Hypothalamus (tissue), 51 donors: ENCODE measurements at places on chromosomes 16 and 17.

GRCh38 chr16:59849716-59850115, 1115.6 kb upstream of the GOT2 start:
- DNase-seq, result no peak

DNA sequence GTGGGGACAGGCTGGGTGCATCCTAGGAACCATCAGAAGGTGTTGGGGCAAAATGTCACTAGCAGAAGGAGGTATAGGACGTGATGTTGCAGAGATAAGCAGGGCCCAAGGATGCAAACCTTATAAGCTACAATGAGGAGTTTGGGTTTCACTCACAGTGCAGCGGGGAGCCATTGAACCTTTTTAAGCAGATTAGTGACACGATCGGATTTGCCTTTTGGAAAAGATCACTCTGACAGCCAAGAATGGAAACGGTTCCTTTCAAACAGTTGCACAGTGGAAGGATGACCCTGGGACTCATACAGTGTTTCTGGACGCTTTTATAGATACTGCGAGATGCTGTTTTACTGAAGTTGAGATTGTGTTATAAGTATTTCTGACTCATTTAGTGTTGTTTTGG, 131.8 kb upstream of the CACNG3 start:
- DNase-seq, result no peak

- DNase-seq, result no peak
Measured at GRCh38 chr17:64947152-64947551, 27.9 kb upstream of the LRRC37A3 start.

DNA sequence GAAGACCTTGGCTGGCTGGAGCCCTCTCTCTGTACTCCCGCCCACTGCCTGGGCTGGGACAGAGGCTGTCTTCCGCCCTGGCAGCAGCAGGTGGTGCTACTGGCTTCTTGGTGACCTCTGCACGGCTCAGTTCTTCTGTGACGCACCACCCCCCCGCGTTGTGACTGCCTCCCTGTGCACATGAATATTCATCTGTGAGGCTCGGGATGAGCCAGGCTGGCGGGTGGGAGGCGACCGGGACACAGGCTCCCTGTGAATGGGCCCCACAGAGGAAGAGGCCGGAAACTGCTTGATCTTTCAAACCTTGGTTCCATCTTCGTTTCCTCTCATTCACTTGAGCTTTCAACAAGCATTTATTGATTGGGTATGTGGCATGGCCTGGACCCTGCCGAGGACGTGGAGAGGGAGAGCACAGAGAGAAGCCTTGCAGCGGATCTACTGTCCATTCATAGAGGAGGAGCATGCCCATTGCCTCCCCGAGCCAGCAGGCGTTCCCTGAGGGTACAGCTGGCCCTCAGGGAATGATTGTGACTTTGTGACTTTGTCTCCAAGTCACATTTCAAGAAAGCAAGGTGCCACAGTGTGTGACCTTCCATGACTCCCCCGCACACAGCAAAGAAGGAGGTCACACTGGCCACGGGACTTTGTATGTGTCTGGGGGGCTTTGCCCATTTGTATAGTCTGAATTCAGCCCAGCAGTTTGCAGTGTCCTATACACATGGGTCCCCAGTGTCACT, 45.0 kb downstream of the B9D1 start:
- DNase-seq, result peak; percentile 96

DNA sequence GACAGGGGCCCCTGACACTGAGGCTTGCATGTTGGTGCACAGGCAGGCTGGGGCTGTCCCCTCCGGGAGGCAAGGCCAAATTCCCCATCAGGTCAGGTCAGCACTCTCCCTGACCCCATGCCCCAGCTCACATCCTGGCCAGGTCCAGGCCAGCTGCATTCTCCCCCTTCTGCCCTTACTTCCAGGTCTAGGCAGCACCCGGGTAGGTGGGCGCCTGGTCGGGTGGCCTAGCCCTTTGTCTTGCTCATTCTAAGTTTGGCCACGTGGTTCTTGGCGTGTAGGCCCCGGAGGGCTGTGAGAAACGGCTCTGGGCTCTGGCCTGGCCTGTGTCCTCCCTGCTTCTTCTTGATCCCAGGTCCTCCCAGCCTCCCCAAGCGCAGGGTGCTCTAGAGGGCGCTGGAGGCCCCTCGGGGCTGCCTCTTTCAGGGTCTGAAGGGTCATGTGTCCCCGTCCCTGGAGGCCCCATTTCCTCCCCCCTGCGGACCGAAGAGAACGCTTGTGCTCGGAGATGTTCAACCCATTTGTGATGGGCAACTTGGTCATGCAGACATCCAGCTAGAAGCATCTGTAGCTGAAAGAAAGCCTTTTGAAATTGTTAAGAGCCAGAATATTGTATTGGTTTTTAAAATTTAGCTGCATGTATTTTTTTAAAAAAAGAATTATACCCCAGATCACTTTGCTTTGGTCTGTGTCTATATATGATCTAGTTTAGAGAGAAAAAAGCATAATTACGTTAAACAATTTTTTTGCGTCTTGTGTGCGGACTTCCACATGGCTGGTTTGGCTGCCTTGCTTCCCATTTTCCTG, 6.7 kb downstream of the BAHCC1 start:
- DNase-seq, result peak; percentile 56

GRCh38 chr17:50111673-50112655, 16.8 kb downstream of the PDK2 start:
- DNase-seq, result no peak

DNA sequence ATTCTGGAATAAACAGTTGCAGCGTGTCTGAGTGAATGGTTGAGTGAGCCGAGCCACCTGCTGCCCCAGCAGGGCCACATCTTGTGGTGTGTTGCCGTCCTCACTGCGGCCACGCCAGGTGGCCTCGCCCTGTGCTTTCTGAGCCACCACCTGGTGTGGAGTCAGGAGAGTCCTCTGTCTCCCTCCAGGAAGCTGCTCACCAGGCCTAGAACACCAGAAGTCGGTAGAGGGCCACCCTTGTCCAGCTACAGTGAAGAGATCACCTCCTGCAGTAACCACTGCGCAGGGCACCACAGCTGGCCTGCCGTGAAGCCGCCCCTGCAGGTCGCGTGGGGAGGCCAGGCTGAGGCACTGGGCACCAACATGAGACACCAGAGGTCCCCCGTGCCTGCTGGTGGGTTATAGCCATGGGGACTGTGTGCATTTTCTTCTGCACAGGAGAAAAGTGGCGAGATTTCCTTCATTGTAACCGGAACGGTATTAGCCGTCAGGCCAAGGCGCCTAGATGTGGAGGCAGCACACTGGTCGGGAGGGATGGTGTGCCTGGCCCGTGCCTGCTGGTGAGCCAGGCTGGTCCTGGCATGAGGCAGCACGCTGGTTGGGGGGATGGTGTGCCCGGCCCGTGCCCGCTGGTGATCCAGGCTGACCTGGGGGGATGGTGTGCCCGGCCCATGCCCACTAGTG, 28.9 kb upstream of the FOXK2 start:
- DNase-seq, result no peak

GRCh38 chr16:27448532-27449433, 46.8 kb downstream of the IL21R start:
- DNase-seq, result no peak

- peak; percentile 22 for DNase-seq
Measured at GRCh38 chr17:76492989-76493501, 8.2 kb downstream of the RHBDF2 start.

DNA sequence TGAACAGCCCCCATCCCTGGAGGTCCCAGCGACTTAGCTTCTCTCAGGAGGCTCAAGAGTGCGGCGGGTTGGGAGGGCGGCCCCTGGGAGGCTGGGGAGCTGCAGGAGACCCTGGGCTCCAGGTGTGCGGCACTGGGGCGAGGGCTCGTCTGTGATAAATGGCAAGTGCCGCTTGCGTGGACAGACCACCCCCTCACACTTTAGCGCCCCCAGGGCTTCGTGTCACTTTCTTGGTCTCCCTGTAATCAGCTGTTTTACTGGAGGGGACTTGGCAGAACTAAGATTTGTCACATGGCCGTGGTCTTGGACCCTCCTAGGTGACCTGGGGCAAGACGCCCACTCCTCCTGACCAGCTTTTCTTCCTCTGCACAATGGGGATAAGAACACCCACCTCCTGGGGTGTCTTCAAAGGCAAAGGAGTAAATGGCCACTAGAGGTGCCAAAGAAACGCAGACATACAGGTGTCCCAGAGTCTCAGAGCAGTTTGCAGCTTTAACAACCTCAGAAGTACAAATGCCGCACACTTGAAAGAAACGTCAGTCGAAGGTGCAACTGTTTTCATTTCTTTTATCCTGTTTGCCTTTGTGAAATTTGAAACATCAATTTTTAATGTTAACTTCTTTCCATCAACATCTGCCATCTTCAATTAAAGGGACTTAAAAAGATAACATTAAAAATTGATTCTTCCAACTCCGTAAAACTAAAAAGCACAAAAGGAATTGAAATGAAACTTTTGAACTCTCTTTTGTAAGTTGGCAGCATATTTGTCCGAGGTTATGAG, 946 bp downstream of the OSGIN1 start:
- DNase-seq, result no peak

- DNase-seq, result no peak
Measured at GRCh38 chr16:80741724-80742123, 62.7 kb downstream of the CDYL2 start.

DNA sequence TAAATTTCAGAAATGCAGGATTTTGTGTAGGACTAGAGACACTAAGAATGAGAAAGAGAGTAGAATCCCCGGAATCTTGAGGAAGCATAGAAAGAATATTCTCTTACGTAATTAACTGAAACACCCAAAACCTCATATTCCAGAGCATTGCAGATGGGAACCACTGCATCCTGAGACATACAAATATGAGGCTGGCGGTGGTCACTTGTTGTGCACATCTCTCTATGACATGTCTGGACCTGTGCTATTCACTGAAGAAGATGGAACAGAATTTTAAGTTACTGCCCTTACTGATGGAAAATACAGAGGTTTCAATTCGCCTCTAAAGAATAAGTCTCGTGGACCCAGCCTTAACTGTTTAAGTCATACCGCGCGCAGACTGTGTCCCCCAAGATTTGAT, 806 bp downstream of the RAD51C start:
- no peak for DNase-seq

DNA sequence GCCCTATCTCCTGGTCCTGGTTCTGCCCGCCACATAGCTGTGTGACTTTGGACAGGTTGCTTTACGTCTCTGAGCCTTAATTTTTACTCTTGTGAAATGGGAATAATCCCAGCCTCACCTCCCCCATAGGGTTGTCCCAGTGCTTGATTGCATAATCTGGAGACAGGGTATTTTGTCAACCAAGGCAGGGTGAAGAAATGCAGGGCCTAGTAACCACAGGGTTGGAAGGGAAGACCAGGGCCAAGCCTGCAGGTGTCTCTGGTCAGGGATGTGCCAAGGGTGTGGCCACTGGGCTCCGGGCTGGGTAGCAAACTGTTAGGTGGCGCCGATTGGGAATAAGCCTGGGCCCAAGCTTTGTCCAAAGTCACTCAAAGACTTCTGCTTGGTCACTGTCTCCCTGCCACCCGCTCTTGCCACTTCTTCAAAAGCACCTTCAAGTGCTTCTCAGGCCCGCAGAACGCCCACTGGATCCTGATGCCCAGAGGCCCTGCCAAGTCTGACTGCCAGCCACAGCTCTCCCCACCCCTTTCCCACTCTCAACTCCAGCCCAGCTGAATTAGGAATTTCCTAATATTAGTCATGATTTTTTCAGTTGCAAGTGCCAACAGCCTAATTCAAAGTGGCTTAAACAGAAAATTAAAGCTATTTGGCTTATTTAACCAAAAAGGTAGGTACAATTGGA, 20.6 kb upstream of the COL1A1 start:
- no peak for DNase-seq

GRCh38 chr17:17950806-17951205, 21.4 kb downstream of the TOM1L2 start:
- no peak for DNase-seq

DNA sequence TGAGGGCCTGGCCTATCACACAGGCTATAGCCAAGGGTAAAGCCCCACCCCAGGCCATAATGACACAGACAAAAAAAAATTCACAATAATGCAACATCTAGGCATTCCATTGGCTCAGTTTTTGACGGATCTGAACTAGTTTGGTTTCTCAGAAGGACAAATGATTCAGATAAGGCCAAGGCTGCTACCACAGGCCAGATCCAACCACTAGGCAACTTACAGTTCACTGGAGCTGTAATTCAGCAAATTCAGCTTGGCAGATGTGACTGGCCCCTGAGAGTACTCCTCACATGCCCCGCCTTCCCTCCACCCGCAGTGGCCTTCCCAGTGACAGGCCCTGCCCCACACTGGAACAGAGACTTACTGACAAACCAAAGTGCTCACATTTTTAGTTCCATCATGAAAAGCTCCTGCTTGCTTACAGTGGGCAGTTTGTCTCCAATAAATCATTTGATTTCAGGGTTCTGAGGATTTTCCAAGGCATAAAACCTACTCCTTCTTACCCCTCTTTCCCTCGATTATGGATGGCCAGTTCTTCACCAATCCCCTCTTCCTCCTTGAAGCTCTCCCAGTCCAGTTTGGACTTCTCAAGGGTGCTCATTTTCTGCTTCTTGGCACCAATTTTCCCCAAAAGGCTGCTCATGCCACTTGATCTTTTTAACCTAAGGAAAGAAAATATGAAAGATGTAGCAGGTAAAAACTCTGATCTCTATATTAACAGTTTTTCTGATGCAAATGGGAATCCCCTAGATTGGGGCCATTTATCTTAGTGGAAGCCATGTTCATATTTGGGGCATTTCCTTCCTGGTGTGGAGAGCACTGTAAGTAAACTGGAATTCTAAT, 53.3 kb upstream of the BCAR1 start:
- DNase-seq, result no peak

DNA sequence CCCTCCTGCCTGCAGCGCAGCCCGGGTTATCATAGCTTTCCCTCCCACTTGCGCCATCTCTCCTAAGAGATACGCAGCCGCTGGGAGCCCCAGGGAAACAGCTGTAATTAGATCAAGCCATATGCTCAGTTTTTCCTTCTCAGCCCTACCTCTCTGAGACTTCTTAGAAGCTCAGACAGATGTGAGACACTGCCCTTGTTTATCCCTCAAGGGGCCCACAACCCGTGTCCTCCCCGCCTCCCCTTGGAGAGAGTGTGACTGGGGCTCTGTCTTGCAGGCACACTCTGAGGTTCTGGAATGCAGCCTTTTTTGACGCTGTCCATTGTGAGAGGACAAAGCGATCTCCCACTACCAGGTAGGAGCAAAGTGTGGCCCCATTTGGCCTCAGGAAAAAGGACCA, 31.2 kb downstream of the CIBAR2 start:
- DNase-seq, result no peak

- DNase-seq, result no peak
Measured at GRCh38 chr16:81060576-81061306, 16.3 kb downstream of the C16orf46 start.

DNA sequence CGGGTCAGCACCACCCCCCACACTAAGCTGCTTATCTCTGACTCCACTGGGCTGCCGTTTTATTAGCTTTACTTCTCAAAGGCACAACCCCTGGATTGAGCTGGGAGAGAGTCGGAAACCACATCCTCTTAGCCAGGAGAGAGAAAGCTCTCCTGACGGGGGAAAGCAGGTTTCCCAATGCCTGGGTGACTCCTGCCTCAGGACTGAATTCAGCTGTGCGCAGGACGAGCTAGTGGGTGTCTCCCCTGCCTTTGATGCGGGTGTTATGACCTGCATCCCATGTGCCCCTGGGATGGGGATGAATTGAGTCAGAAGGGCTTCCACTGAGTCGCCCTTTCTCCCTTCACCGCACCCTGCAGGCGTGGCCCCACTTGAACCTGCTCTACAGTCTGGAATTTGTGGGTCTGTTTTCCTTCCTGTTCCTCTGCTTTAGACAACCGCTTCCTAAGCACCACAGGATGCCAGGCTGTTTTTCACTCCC, 819.2 kb upstream of the EEF2KMT start:
- DNase-seq, result no peak
